ENCODE measurements at places on chromosomes 6 and 20. TPM values are rescaled to one million over a fixed set of nuclear protein-coding genes. Genes with fewer than 3 reads are reported as not detected.

- no peaks in the 10 kb centered on the region for H3K27me3 ChIP-seq
- H3K27ac ChIP-seq: no peak overlapping the region
- DNase-seq: no peak
- no peaks in the 10 kb centered on the region for H3K36me3 ChIP-seq
Observed at GRCh38 chr6:19303383-19303782, 533.8 kb upstream of the ID4 start.

- H3K4me3 ChIP-seq: no peak overlapping the region
- no peaks in the 10 kb centered on the region for H3K36me3 ChIP-seq
- H3K27me3 ChIP-seq: no peaks in the 10 kb centered on the region
- H3K27ac ChIP-seq: no peak overlapping the region
- H3K4me1 ChIP-seq: no peaks in the 10 kb centered on the region
Observed at GRCh38 chr6:135291288-135292076, 110.4 kb downstream of the MYB start.

GRCh38 chr20:44658810-44659209, 7.3 kb upstream of the ADA start:
- no peak for DNase-seq
- H3K27me3 ChIP-seq: no peaks in the 10 kb centered on the region
- no peak overlapping the region for H3K4me3 ChIP-seq
- H3K36me3 ChIP-seq: no peaks in the 10 kb centered on the region
- H3K4me1 ChIP-seq: no peaks in the 10 kb centered on the region

DNA sequence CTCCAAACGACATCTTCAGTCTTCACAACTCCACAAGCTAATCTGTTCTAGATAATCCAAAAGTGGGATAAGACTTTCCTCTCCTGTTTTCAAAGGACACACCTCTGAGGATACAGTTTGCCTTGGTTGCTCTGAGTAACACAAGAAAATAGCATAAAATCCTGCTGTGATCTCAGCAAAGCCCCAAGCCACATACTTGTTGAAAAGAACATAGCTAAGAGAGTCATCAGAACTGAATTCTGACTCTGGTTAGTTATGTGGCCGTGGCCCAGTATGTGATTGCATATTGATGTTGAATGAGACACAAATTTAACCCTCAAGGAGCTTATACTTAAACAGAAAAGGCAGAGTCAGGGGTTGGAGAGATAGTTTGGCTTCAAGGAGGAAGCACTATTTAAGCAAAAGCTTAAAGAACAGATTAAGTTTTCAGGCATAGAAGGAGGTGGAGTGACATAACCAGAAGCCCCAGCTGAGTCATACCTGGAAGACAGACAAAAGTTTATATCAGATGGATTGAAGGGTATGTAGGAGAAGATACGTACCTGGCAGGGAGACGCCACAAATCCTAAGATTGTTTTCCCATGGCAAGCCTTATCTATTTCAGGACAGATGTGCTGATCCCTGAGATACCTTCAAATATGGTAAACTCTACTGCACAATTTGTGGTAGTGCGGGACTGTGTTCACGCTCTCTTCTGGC, 41.2 kb downstream of the OPN5 start:
- no peak for DNase-seq
- no peaks in the 10 kb centered on the region for H3K27me3 ChIP-seq
- H3K4me3 ChIP-seq: no peak overlapping the region
- H3K4me1 ChIP-seq: no peaks in the 10 kb centered on the region

DNA sequence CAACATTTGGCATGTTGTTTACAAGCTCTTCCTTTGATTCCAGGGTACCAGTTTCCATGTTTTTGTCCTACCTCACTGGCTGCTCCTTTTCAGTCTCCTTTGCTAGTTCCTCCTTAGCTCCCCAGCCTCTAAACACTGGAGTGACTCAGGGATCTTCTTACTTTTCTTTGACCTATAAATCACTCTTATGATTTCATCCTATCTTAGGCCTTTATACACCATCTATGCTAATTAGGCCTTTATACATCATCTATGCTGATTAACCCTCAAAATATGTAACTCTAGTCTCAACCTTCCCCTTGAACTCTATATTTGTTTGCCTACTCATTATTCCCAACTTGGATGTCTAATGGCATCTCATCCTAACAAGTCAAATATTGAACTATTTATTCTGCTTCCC, 9.5 kb downstream of the TMEM30A start:
- DNase-seq: peak; percentile 78
- H3K27me3 ChIP-seq: no peaks in the 10 kb centered on the region
- no peak overlapping the region for H3K4me3 ChIP-seq
- H3K4me1 ChIP-seq: peaks cover 16% of the 10 kb centered on the region

DNA sequence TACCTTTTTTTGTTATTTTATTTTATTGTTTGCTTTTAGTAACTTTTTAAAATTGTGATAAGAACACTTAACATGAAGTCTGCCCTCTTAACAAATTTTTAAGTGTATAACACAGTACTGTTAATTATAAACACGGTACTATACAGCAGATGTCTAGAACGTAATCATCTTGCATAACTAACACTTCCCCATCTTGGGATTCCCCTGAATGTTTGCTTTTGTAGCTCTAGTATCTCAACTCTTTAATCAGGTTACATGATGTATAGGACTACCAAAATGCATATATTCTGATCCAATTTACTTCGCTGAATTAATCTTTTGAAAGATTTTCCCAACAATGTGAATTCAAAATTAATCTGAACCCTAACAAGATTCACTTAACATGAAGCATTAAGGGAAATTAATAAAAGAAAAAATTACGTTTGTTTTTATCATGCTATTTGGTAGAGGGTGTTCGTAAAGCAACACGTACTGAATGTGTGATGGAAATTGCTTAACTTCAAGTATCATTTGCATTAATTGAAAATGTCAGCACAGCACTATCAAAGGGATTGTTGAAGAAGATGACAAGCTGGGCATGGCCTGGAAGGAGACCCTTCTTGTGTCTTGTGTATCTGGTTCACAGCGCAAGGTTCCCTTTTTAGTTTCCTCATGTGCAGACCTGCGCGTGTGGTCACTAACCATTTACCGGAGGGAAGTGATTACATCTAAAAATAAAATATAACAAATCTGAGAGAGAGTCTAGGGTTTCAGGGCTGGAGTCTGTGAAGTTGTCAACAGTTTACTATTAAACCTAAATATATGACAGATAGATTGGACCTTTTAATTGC, 15.2 kb downstream of the COL19A1 start:
- DNase-seq: no peak
- H3K4me3 ChIP-seq: no peak overlapping the region
- H3K27me3 ChIP-seq: no peaks in the 10 kb centered on the region
- H3K4me1 ChIP-seq: no peaks in the 10 kb centered on the region
- no peak overlapping the region for H3K27ac ChIP-seq

- H3K27me3 ChIP-seq: no peaks in the 10 kb centered on the region
- H3K4me1 ChIP-seq: peaks cover 15% of the 10 kb centered on the region
- H3K4me3 ChIP-seq: no peak overlapping the region
- peak; percentile 58 for DNase-seq
- no peaks in the 10 kb centered on the region for H3K36me3 ChIP-seq
- H3K27ac ChIP-seq: no peak overlapping the region
Observed at GRCh38 chr20:37538003-37538402, 10.3 kb upstream of the BLCAP start.

- DNase-seq: no peak
- H3K27ac ChIP-seq: no peak overlapping the region
- peaks cover 25% of the 10 kb centered on the region for H3K27me3 ChIP-seq
- H3K4me1 ChIP-seq: no peaks in the 10 kb centered on the region
- no peaks in the 10 kb centered on the region for H3K36me3 ChIP-seq
- no peak overlapping the region for H3K4me3 ChIP-seq
Observed at GRCh38 chr6:186340-186965, 105.8 kb upstream of the DUSP22 start.

DNA sequence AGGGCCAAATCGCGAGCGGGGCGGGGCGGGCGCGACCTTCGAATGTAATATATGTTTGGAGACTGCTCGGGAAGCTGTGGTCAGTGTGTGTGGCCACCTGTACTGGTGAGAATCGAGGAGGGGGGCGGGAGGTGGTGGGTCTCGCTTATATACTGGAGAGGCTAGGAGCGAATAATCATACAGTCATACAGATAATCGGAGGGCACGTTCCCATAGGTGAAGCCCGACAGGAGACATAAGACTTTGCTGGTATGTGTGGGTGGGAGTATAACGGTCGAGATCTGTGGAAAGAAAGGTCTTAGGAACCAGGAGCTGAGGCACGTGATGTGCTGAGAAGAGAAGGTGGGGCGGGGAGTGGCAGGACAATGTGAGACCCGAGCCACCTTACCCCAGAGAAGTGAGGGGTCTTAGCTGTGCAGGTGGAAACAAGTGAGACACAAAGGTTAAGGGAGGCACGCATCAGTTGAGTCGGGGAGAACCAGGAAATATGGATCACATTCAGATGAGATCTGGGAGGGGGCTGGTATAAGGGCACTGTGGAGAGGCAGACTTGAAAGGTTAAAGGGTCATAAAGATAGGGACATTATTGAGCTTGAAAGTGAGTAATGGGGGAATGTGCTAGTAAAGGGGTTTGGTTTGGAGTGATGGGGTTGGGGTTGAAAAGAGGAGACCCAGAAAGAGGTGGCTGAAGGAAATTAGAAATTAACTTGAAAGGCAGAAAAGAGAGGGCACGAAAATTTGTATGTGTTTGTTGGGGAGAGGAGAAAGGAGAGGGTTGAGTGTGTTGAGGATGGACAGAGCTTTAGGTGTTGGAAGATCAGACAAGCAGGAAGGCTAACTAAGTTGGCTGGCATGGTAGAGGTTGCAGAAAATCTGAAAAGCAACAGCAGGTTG, 589 bp downstream of the RNF5 start:
- H3K36me3 ChIP-seq: no peaks in the 10 kb centered on the region
- 0 out of 2 replicates have a peak overlapping the region, but pooled peaks have one; percentile 86 for H3K27ac ChIP-seq
- H3K4me3 ChIP-seq: peak overlapping the region; percentile 98

- no peak overlapping the region for H3K27ac ChIP-seq
Observed at GRCh38 chr6:70706491-70707123, 38.9 kb downstream of the SMAP1 start.

DNA sequence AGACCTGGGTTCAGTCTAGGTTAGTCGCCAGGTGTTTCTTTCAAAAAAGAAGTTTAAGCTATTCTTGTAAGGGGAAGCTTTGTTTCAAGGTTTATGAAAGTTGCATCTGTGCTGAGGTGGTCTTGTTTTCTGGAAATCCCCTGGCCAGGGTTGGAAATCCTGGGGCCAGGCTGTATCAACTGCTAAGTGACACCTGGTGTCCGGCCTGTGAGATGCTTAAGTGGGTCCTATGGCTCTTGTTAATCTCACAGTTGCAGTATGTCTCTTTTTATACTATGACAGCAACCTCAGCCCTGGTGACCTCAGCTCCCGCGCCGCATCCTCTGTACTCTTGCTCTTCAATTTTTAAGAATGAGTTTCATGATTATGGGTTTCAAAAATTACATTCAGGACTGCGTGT, 72.0 kb downstream of the CHMP4B start:
- no peaks in the 10 kb centered on the region for H3K27me3 ChIP-seq
- H3K4me3 ChIP-seq: no peak overlapping the region
- no peak for DNase-seq
- peaks cover 7% of the 10 kb centered on the region for H3K4me1 ChIP-seq
- H3K36me3 ChIP-seq: no peaks in the 10 kb centered on the region

DNA sequence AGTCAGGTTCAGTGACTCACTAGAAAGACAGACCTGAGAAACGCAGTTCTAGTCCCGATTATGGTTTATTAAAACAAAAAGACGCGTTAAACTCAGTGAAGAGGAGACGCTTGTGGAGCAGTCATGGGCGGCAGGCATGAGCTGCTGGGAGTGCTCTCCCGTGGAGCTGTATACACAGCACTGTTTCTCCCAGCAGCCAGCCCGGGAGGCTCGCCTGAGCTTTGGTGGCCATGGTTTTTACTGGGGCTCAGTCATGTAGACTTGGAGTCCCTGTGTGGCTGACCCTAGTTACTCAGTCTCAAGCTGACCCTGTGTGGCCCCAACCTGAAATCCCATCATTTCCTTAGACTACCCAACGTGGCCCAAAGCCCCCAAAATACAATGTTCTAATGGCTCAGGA, 41.2 kb upstream of the BHLHE23 start:
- H3K27ac ChIP-seq: no peak overlapping the region
- H3K4me3 ChIP-seq: no peak overlapping the region
- no peak for DNase-seq
- peaks cover 98% of the 10 kb centered on the region for H3K27me3 ChIP-seq

DNA sequence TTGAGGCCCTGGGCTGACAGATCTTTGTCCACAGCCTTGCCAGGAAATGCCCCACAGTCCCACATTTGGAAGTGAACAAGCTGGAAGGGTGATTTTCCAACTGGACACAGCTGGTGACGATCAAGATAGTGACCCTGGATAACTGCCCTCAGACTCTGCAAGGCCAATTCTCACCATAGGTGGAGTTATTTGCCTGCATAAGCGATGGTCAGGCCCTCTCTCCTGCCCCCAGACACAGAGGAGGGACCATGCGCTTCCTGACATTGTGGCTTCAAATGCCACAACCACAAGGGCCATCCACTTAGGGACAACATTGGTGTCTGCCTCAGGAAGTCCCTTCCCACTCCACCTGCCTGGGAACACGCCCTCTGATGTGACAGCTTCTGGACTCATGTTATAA, 96.0 kb downstream of the JPH2 start:
- DNase-seq: no peak
- no peaks in the 10 kb centered on the region for H3K27me3 ChIP-seq
- H3K27ac ChIP-seq: no peak overlapping the region
- no peaks in the 10 kb centered on the region for H3K36me3 ChIP-seq

The SLC22A2 gene
- total RNA-seq: not detected

The SLC16A10 gene
- 1.7 TPM for total RNA-seq

The CST2 gene
- total RNA-seq: not detected

The COL9A1 gene
- not detected for total RNA-seq

The ZBP1 gene
- total RNA-seq: not detected

The SASH1 gene
- 35.5 TPM for total RNA-seq

The HLA-DQB1 gene
- total RNA-seq: 5.9 TPM

The GPR31 gene
- total RNA-seq: not detected

The MAS1 gene
- total RNA-seq: not detected

The EYS gene
- not detected for total RNA-seq

The PTGIS gene
- 30.3 TPM for total RNA-seq
